ENCODE measurements at places on chromosomes 4 and X.

GRCh38 chr4:176433983-176434382, 114.2 kb downstream of the SPCS3 start:
- no peak for DNase-seq

DNA sequence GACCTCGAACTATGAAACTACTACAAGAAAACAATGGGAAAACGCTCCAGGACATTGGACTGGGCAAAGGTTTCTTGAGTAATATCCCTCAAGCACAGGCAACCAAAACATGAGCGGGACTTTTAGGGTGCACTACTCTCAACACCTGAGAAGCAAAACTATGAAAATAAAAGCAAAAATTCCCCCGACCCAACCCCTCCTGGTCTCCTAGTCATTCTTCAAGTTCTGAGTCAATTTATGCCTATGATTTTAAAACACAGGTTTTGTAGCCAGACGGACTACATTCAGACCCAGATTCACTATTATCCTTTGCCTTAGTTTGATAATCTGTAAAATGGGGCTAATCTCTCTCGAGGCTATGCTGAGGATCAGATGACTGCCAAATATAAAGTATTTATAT, 97.0 kb downstream of the SOWAHB start:
- no peak for DNase-seq

DNA sequence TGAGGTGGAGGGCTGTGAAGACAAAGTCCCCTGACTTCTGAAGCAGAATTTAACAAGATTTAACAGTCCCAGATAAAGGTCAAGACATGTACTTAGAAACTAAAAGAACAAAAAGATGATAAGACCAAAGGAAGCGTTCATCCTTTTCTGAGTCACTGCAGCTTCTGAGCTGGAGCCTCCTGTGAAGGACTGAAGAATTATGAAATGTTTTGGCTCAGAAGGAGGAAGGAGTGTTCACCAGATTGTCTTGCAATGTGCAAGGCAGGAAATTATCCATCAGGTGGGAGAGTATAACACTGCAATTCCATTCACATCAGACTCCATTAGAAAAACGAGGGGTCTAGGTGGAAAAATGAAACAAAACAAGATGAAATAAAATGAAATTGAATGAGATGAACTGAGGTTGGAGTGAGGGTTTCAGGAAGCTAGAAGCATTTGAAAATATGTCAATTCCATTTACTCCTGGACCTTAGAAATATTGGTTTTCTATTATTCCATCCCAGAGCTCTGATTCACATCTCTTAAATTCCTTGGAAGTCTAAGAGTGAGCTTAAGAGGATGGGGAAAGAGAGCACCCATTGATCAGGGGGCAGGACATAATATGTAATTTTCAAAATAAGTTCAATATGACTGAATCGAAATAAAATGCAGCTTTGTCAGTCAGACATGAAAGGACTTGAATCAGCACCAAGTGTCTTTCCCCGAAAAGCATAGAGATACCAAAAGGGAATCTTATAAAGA, 186.1 kb upstream of the LNX1 start:
- no peak for DNase-seq

GRCh38 chr4:2723751-2724150, 32.4 kb downstream of the TNIP2 start:
- DNase-seq, result no peak

DNA sequence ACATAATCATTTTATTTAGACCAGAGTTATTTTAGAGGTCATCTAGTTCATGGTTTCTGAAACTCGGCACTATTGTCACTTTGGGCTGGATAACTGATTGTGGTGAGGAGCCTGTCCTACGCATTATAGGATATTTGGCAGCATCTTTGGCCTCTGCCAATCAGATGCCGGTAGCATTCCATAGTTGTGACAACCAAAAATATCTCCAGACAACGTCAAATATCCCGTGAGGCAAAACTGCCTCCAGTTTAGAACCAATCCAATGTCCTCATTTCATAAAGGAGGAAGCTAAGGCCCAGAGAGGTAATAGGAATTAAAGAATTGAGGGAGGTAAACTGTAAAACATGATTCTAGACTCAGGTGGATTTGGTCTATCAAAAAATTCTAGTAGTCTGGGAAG, 6.1 kb downstream of the ZMAT1 start:
- no peak for DNase-seq

DNA sequence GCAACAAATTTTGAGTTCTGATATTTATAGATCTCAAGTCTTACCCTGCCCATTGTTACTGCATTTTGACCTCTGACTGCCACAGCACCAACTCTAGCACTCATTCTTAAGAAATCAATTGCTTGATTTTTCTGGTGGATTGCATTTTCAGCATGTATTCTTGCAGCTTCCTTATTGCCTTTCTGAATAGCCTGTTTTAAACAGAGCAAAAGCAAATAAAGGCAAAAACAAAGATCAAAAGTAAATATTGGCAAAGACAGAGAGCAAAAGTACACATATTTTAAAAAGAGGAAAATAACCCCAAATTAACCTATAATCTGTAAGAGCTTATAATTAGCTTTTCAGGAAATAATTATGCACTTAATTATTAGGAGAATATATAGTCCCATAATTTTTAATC, 129.4 kb upstream of the TENT5D start:
- no peak for DNase-seq

DNA sequence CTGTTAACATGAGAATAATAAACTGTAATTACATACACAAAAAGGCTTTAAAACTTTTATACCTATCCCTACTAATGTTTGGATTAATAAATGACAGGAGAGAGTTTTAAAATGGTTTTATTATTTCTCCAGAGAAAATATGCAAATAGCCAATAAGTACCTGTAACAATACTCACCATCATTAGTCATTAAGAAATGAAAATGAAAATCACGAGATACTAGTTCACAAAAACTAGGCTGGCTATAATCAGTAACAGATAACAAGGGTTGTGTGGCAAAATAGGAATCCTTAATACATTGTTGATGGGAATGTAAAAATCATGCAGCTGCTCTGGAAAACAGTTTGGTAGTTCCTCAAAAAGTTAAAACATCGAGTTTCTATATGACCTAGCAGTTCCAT, 25.2 kb upstream of the AP1AR start:
- DNase-seq, result no peak

DNA sequence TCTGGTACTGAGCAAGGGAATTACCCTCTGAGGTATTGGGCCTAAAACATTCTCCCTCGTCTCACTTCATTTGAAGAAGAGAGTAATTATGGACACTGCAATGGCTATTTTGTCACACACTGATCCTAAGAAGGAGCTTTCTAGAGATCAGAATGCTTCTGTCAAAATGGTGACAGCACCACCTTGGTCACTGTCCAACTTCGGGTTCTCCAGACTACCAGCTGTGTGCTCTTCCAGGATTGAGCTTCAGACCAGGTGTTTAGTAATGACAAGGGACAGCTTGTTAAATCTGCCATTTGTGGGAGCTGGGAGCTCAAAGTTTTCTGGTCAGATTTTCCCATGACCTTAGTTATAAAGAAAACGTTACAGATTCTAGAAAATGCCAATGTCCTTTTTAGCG, 105.4 kb downstream of the POLA1 start:
- DNase-seq, result no peak

DNA sequence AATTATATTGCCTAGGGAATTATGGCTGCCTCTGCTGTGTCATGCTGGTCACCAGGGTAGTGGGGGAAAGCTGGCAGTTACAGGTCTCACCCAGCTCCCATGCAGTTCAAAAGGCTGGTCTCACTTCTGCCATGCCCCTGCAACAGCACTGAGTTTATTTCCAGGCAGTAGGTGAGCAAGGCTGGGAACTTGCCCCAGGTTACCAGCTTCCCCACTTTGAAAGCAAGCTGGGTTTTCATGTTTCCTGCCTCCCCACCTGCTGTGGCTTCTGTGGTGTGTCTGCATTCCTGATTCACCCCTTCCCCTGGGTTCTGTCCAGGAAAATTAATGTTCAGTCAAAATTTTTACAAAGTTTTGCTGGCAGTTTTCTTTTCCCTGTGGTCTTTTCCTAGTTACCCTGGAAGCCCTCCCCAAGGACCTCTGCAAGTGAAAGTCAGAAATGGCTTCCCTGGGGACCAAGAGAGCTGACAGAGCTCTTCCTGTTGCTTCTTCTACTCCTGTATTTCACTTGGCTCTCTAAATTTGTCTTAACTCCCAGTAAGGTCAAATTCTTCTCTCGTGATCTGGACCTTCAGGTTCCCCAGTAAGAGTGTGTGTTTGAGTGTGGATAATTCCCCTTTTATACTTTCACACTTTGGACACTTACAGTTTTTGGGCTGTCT, 58.5 kb upstream of the AGTR2 start:
- no peak for DNase-seq

DNA sequence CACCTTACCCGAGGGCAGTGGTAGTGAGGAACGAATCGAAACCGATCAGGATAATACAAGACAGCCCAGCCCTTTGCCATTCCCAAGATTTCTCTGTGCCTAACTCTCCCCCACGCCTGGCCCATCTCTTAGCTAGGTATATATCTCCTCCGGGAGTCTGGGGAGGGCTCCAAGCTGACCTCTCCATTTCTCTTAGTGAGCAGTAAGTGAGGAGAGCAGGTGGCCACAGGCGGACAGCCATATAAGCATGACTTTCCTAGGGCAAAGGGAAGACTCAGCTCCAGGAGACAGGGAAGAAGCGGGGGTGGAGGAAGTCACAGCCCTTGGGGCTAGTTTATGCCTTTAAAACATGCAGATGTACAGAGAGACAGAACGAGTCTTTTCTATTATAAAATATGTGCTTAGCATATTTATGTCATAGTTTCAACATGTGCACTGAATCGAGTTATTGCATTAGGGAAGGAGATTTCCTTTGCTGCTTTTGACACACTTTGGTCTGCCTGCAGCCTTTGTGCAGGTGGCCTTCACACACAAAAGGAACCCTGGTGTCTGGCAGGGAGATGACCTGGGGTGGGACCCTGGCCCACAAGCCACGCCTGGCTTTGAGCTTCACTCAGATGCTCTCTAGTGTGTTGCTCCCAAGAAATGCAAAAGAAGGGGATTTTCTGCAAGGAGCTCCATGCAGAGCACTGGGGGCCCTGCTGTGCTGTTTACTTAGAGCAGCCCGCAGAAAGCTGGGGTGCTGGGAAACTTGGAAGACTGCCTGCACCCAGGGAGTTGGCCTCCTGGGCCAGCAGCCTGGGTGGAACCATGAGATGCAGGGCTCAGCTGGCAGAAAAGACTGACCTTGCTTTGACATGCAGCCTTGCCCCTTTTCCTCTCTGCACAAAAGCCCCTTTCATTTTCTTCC, 613.3 kb downstream of the BCOR start:
- no peak for DNase-seq

DNA sequence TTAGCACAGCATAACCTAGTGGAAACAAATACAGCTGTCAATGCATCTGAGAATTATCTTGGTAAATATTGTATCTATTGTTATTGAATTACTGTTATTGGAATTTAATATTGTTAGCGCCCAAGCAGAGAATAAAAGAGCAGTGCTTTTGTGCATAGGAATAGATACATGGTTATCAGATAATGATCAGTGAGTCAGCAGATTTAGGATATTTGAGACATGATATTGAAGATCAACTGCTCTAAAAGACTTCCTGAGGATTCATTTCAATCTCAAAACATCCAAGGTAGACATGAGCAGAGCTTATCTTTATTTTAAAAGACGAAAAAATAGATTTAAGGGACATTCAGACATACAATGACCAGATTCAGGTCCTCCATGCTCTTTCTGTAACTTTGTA, 10.6 kb upstream of the H2AZ1 start:
- DNase-seq, result no peak

DNA sequence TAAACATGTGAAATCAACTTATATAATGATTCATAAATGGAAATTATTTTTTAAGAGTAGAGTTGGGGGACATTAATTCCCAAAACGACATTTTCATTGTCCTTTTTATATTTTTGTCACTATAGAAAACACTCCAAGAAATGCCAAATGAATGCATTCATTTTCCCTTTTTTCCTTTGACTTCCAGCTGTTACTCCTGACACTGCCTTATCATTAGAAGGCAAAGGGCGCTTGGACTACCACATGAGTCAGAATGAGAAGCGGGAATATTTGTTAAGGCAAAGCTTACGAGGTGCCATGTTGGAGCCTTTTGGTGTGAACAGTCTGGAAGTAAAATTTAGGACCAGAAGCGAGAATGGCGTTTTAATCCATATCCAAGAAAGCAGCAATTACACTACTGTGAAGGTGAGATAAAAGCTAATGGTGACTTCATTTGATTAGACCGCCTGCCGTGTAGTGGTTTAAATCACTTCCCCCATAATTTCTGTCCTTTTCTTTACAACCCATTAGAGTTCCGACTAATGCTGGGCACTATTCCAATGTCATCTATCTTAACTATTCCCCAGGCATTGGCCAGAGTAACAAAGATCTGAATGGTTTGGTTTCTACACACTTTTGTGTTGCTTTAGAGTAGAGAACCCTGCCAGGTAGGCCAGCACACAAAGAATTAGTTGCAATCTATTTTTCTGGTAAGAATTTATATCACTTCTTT, 166.7 kb downstream of the FAT4 start:
- no peak for DNase-seq

DNA sequence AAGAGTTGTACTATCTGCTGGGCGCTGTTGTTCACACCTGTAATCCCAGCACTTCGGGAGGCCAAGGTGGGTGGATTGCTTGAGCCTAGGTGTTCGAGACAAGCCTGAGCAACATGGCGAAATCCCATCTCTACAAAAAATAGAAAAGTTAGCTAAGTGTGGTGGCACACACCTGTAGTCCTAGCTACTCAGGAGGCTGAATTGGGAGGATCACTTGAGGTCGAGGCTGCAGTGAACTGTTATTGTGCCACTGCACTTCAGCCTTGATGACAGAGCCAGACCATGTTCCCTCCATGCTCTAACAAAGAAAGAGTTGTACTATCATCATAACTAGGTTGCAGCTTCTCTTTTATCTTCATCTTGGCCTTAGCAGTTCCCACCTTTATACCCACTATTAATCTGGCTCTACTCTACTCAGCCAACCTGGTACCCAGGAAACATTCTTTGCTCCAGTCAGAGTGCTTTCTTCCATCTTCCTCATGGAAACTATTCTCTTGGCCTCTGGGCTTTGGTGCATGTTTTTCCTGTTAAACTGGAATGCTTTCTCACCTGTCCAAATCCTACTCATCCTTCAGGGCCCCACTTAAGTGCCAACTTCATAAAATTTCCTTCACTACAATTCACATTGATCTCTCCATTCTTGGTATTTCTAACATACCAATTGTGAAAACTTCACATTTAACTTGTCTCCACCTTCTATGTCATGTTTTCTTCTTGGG, 18.2 kb downstream of the FABP2 start:
- DNase-seq, result no peak

DNA sequence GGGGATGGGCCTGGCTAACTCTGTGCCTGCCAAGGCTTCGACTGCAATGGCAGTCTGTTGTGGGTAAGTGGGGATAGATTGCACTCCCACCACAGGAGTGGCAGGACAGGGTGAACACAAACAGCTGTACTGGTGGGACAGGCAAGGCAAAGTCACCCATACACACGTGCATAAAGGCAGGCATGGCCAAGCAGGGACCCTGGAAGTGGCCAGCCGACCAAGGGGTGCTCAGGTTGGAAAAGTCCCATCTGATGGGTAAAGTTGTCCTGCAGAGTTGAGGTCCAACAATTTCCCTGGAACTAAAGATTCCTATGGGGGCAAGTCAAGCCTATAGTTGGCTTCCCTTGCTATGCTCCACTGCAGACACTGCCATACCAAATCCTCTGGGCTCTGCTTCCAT, 1961.9 kb upstream of the ADGRL3 start:
- DNase-seq, result no peak

- no peak for DNase-seq
Observed at GRCh38 chr4:101050837-101051205, 296.5 kb downstream of the PPP3CA start.

- no peak for DNase-seq
Observed at GRCh38 chr4:55326629-55327028, 19.4 kb upstream of the SRD5A3 start.

GRCh38 chr4:64893205-64893604, 484.0 kb upstream of the TECRL start:
- DNase-seq, result no peak

- DNase-seq, result no peak
Observed at GRCh38 chr4:8050555-8051206, 107.9 kb downstream of the ABLIM2 start.
